ENCODE measurements at places on chromosomes 5 and 9.

DNA sequence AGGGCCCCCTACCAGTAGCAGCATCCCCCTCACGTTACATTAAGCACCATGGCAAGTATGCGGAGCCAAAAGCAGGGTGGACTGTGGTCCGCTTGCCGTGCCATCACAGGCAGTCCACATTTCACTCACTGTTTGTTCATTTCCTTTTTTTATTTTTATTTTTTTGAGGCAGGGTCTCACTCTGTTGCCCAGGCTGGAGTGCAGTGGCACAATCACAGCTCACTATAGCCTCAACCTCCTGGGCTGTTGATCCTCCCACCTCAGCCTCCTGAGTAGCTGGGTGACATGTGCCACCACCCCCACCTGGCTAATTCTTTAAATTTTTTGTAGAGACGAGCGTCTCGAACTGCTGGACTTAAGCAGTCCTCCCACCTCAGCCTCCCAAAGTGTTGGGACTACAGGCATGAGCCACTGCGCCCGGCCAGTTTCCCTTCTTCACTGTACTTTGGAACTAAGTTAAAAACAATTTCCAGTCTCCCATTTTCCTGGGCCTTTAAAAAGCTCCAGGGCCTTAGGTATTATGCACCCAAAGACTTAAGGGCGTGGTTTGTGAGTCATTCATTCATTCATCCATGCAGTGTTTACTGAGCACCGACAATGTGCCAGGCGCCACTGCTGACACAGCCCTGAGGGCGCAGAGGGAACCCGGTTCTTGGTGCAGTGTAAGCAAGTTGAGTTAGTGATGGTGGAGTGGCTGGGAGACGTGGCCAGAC, 19.9 kb downstream of the PRRX2 start:
- no peak for DNase-seq

- DNase-seq = peak; percentile 88
Measured at GRCh38 chr9:124216474-124217176, 41.1 kb upstream of the NEK6 start.

DNA sequence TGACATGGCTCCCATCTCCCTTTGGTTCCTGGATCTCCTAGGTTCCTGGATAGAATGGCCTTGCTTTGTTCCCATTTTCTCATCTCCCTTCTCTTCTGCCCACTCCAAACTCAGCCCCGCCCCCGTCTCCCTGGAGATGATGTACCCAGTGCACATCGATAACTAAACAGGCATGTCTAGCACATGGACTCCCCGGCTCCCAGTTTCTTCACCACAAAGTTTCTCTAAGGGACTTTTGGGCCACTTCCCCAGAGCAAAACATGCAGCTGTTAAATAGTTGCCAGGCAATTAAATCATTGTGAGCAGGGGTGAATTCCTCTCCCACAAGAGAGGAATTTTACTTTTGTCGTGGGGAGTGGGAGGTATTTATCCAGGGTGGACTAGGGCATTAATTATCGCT, 259.0 kb downstream of the GADD45G start:
- no peak for DNase-seq

GRCh38 chr5:16807547-16807864, 128.6 kb downstream of the MYO10 start:
- no peak for DNase-seq

GRCh38 chr5:124701873-124702425, 44.5 kb downstream of the ZNF608 start:
- no peak for DNase-seq

- no peak for DNase-seq
Measured at GRCh38 chr9:4059437-4059836, 240.4 kb downstream of the GLIS3 start.

GRCh38 chr9:38068701-38069628, at the start of gene SHB:
TSS of gene SHB (minus strand) at chr9:38069227. CDS start at chr9:38068645, 582 bp downstream.
- peak; percentile 78 for DNase-seq

All from activated CD4-positive, alpha-beta T cell treated with anti-CD3 and anti-CD28 coated beads, Interleukin-10, Interleukin-2, amounts not matched to agents 100 ng/mL and 50 ng/mL, durations not matched to agents 16 hours and 8 hours (primary cell).